GM23248 (cell line): ENCODE measurements at places on chromosomes 6 and 20. TPM values are rescaled to one million over a fixed set of nuclear protein-coding genes. Genes with fewer than 3 reads are reported as not detected.

The TLDC2 gene
- polyA plus RNA-seq = 0.20 and 0.24 TPM in 2 replicates

The SLC35F1 gene
- polyA plus RNA-seq = not detected in 2 replicates

The OOEP gene
- polyA plus RNA-seq = not detected in 2 replicates

The PLEKHG1 gene
- 0.20 and 0.51 TPM in 2 replicates for polyA plus RNA-seq

The TNXB gene
- polyA plus RNA-seq = 5.2 TPM in 2 replicates

The FLRT3 gene
- polyA plus RNA-seq = 2.4 and 3.0 TPM in 2 replicates

The CST7 gene
- not detected in 2 replicates for polyA plus RNA-seq

- no peak for DNase-seq
Observed at GRCh38 chr6:169930799-169931198, 179.4 kb downstream of the ERMARD start.

GRCh38 chr20:39116020-39116419, 153.9 kb downstream of the DHX35 start:
- no peak for DNase-seq

- no peak for DNase-seq
Observed at GRCh38 chr20:57891014-57891413, 181.2 kb upstream of the PMEPA1 start.

- no peak for DNase-seq
Observed at GRCh38 chr6:33978412-33979150, 167.3 kb downstream of the GRM4 start.

- DNase-seq = no peak
Observed at GRCh38 chr6:136294621-136295020, 5.0 kb upstream of the BCLAF1 start.

DNA sequence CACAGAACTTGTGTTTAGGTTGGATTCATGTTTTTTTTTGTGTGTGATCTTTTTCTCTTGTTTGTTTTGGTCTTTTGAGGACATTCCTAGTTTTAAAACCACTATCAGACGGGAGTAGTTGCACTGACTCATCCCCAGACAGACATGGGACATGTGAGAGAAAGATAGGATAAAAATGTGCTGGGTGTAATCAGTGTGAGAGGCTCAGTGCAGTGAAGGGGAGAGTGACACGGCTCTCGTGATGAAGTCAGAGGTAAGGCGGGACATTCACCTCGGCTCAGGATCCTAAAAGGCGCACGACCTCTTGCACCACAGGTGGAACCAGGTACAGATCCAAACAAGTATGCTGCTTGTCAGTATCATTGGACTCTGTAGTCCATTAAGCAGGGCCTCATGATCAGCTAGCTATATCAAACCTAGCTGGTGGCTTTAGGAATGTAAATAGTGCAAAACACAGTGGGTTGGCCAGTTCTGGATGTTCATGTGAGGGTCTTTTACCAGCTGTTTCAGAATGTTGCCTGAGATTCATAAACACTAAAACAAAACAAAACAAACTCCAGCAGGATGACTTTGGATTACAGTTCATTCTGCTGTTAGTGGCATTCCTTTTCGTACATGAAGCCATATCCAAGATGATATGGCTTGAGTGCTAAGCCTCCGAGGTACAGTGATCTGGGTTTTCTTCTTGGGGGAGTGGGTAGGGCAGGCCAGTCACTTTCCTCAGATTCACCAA, 18.0 kb downstream of the FOXO3 start:
- DNase-seq = peak; percentile 64

DNA sequence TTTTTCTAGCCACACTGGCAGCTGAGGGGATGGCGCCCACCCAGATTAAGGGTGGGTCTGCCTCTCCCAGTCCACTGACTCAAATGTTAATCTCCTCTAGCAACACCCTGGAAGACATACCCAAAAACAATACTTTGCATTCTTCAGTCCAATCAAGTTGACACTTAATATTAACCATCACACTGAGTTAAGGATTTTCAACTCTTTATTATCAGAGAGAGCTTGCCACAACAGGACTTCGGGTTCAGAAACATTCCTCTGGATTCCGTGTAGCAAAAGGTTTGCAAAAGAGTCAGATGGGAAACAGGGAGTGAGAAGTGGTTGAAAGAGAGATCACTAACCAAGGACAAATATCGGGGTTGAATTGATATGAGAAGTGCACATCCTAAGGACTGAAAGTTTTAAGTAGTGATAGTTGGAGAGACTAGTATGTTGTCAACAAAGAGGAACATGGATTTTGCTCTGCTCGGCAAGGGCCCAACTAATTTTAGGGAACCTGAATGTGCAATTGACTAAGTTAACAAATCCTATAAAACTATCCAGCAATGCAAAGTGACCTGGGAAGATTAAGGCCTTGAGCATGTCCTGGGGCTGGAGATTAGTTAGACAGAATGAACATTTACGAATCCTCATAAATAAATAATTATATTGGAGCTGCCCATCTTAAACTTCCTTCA, 137.0 kb upstream of the TENT5A start:
- DNase-seq = no peak

GRCh38 chr6:32968867-32969684, 682 bp downstream of the BRD2 start:
- DNase-seq = peak; percentile 91

DNA sequence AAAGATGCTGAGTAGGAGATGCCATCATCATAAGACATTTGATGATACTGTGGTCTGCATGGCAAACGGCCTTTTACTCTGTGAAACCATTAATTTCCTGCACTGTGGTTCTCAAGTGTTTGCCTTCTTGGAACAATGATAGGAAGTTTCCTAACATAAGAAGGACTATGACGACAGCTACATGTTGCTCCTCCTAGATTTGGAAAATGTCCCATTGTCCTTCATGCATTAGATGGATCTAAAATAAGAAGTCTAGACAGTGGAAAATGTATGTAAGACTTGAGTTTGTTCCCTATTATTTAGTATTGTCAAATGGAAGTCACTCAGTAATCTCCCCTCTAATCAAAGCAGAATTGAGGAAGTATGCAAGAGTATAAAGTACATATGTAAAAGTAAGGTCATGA, 98.5 kb upstream of the TMEM170B start:
- DNase-seq = no peak

DNA sequence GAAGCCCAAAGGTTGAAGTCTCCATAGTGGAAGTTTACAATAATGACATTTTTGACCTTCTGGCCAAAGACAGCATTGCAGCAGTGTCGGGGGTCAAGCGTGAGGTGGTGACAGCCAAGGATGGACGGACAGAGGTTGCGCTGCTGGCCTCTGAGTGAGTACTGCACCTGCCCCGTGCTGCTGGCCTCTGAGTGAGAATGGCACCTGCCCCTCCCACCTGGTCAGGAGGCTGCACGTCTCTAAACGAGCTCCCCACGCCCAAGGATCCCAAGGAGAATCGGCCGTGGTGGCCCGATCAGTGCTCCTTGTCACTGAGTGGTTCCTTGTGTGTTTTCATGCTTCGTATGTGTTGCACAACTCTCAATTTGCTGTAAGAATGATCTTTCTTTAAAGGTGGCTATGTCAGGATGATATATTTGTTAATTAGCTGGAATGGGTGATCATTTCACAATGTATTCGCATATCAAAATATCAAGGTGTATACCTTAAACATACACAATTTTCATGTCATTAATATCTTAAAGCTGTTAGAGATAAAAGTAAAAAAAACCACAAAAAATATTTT, 40.4 kb downstream of the FRMD1 start:
- DNase-seq = no peak

DNA sequence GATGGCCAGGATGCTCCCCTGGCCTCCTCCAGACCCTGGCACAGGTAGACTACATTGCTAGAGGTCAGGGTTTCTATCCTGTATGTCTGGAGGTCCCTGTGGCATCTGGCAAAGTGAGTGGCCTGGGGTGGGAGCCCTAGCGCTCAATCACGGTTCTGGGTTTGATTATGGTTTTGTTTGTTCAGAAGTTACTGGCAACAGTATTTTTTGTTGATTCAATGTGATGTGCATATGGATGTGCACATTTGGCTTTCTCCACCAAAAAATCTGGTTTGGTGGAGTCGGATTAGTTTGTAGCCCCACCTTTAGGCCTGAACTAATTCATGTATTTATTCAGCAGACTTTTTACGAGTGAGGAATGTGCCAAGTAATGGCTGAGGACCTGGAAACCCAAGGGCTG, 109.7 kb downstream of the VEGFA start:
- DNase-seq = no peak

GRCh38 chr6:154614641-154615040, 104.2 kb upstream of the CNKSR3 start:
- DNase-seq = no peak

DNA sequence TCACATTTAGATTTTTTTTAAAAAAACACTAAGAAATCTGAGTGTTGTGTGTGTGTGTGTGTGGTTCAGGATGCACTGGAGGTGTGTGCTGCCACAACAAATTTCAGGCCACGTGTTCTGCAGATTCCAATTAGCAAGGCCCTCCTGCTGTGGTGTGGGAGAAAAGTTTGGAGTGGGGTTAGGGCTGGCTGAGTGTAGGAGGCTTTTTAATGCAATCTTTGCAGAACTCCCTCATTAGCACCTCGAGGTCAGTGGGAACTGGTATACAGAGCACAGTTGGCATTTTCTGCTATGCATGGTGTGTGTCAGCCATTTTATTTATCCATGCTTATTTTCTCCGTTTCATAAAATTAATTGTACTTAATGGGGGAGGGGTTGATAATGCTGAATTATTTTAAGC, 187.6 kb downstream of the SOX4 start:
- DNase-seq = no peak

DNA sequence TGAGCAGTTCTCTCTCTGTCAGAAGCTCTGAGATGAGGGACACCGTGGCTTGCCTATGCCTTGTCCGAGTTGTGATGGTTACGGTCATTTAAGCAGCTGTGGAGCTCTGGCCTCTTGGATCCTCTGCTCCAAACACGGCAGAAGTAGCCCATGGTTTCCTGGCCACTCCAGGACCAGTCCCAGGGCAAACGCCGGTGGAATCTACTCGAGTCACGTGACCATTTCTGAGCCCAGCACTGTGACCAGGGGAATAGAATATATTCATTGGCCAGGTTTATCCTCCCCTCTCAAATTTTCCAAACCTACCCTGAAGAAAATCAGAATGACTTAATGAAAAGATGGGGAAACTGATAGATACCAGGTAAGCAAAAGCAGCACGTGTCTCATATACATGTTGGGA, 152.8 kb downstream of the TTLL2 start:
- no peak for DNase-seq

GRCh38 chr6:161732594-161732993, 458.7 kb upstream of the AGPAT4 start:
- no peak for DNase-seq

DNA sequence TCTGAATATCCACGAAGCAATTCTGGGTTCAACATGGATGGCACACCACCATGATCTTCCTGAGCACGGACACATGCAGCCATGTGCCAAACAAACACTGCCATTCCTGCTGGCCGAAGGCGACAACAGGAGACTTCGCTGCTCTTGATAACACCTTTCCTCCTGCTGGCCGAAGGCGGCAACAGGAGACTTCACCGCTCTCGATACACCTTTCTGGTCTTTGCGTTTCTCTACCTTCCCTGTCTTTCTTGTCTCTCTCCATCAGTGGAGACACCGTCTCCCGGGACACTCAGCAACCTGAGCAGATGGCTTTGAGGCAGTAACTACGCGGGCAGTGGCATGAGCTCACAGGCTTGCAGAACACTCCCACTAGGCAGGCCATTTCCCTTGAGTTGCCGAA, 54.9 kb upstream of the MPC1 start:
- no peak for DNase-seq

DNA sequence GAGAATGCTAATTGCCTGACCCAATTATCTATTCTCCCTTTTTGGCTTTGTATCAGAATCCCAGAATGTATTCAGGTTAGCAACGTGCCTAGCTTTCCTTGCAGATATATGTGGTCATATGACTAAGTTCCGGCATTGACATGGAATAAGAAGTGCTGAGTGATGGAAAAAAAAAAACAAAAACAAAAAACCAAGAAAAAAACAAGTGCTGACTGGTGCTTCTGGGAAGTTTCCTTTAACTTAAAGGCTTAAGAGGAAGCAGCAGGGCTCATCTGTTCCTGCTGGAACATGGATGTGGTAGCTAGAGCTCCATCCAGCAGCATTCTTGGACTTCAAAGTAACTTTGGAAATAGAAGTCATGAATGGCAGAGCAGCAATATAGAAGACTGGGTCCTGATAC, 10.4 kb upstream of the RPF2 start:
- DNase-seq = no peak
